NCI-H1694 treated with DMSO at 0.1 percent for 48 hours (cell line): ENCODE measurements at places on chromosomes 13 and 19.
A peak's percentile ranks its signal among the peaks of the same experiment; 100 is the strongest.

DNA sequence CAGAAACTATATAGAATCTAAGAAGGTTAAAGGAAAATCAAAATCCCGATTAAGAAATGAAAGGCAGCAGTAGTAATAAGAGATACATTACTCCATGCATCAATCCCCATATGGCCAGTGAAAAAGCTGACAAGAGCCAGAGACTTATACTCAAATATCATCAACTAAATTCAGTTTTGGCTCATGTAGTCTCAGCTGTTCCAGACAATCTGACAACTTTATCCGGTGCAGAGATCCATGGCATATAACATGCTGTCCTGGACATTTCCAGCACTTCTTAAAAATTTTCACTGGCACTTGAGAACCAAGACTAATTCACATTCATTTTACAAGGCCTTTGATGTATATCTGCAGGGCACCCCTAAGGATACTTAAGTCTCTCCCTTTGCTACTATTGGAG is 255.7 kb upstream of the KLHL1 start:
- DNase-seq: no peak

DNA sequence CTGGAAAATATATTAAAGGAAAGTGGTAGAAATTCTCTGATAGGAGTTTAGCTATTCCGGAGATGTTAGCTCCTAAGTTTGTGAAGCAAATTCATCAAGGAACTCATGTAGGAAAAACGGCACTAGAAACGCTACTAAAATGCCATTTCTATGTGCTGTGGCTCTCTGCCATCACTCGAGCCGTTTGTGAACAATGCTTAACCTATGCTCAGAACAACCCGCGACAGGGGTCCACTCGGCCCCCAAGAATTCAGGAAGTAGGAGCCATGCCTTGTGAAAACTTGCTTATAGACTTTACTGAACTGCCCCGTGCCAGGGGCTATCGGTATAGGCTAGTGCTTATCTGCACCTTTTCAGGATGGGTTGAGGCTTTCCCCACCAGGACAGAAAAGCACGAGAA is 14.2 kb upstream of the SLC15A1 start:
- DNase-seq: no peak

- DNase-seq: peak; percentile 73
Measured at GRCh38 chr13:109331898-109332297, 454.5 kb downstream of the IRS2 start.

- DNase-seq: no peak
Measured at GRCh38 chr13:29522044-29522685, 73.3 kb downstream of the SLC7A1 start.

- no peak for DNase-seq
Measured at GRCh38 chr13:20460761-20461160, 64.9 kb downstream of the CRYL1 start.

- DNase-seq: no peak
Measured at GRCh38 chr13:33377825-33378224, 92.3 kb upstream of the STARD13 start.

DNA sequence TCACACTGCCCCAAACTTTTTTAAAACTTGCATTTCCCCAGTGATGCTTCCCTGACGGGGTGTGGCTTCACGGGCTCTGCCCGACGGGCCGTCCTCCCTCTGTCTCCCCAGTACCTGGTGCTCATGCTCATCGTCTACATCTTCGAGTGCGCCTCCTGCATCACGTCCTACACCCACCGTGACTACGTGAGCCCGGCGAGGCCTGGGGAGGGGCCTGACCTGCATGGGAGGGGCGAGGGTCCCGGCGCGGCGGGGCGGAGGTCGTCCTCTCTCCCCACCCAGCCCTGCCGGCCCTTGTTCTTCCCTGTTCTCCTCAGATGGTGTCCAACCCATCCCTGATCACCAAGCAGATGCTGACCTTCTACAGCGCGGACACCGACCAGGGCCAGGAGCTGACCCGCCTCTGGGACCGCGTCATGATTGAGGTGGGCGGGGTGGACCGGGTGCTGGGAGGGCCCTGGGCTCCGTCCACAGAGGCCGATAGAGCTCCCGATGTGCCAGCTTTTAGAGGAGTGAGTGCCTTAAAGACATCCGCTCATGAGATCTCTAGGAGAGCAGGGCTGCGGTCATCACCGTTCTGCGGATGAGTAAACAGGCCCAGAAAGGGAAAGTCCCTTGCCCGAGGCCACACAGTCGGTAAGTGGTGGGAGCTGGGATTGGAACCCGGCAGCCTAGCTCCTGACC is 6.9 kb downstream of the UPK1A start:
- no peak for DNase-seq

- DNase-seq: no peak
Measured at GRCh38 chr19:11236324-11237301, 2.8 kb upstream of the ANGPTL8 start.

GRCh38 chr19:13985771-13986347 is 20.3 kb downstream of the RFX1 start:
- DNase-seq: no peak

GRCh38 chr19:54254195-54254906 is 2.7 kb downstream of the LILRB5 start:
- no peak for DNase-seq

DNA sequence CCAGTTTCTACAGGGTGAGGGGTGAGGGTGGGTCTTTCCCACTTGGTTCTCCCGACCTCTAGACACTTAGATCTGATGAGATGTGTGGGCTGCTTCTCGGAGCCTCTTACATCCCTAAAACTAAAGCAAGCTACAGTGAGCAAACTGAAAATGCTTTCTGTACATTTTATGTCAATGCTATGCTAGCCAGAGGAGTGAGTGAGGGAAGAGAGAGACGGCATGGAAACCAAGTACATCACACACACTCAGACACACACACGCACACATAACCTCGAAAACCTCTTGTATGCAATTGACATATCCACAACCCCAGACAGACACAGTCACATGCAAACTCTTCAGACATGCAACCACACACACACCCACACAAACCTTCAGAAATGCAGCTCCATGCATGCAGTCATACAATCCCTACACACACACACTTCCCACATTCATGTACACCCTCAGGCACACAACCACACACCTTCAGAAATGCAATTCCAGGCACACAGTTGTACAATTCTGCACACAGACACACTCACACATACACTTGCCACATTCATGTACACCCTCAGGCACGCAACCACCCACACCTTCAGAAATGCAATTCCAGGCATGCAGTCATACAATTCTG is 1.4 kb downstream of the SLC1A6 start:
- DNase-seq: no peak

- DNase-seq: no peak
Measured at GRCh38 chr13:22214184-22214583, 543.3 kb downstream of the FGF9 start.

GRCh38 chr13:25687471-25688225 is 315.9 kb downstream of the ATP8A2 start:
- DNase-seq: peak; percentile 15

GRCh38 chr19:17337675-17338432 is 501 bp downstream of the GTPBP3 start:
- DNase-seq: no peak

- DNase-seq: no peak
Measured at GRCh38 chr13:94739235-94739634, 26.9 kb upstream of the SOX21 start.

DNA sequence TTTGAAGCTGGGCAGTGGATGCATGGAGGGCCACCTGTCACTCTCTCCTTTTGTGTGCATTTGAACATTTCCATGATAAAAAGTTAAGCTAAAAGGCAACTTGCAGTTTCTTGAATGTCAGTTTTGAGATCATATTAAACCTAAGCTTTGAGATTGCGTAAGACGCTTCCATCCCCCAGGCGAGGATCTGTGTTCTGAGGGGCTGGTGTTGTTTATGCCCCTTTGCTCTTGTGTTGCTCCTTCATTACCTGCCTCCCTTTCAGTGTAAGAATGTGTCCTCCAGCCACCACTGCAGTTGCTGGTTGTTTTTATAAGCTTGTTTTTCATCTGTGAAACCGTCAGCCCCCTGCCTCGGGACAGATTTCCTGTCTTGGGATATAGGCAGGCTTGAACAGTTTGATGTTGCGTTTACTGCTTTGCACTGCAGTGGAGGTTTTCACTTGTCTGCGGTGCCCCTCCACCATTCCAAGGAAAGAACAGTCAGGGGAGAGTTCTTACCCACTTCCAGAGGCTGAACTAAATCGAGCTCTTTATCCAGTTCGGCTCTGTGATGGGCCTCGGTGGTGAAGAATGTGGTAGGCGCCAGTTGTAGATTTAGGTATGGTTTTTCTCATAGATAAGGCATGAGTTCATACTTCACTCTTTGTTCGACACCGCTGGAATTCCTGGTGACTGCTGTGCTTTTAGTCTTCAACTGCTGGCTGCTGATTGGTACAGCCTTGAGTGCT is 96.8 kb downstream of the ARHGEF7 start:
- DNase-seq: no peak

DNA sequence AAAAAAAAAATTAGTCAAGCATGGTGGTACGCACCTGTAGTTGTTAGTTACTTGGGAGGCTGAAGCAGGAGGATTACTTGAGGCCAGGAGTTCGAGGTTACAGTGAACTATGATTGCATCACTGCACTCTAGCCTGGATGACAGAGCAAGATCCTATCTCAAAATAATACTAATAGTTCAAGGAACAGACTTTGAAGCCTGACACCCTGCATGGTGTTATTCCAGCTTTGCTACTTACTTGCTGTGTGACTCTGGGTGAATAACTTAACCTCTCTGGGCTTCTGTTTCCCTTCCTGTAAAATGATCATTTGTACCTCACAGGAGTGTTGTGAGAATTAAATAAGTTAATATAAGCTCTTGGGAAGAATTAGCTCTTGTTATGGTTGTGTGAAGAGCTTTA is 3.5 kb upstream of the FOSB start:
- DNase-seq: no peak

- no peak for DNase-seq
Measured at GRCh38 chr19:46625731-46626130, 842 bp upstream of the PTGIR start.

DNA sequence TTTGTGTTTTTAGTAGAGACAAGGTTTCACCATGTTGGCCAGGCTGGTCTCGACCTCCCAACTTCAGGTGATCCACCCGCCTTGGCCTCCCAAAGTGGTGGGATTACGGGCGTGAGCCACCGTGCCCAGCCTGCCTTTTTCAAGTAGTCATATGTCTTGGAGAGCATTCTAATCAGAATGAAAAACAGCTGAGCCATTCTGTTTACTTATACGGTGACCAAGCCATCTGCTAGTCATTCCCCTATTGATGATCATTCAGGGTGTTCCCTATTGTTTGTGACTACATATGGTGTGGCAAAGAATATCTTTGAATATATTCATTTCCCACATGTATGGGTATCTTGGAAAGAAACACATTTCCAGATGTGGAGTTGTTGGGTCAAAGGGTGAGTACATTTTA is 17.2 kb downstream of the BLOC1S3 start:
- DNase-seq: peak; percentile 1

DNA sequence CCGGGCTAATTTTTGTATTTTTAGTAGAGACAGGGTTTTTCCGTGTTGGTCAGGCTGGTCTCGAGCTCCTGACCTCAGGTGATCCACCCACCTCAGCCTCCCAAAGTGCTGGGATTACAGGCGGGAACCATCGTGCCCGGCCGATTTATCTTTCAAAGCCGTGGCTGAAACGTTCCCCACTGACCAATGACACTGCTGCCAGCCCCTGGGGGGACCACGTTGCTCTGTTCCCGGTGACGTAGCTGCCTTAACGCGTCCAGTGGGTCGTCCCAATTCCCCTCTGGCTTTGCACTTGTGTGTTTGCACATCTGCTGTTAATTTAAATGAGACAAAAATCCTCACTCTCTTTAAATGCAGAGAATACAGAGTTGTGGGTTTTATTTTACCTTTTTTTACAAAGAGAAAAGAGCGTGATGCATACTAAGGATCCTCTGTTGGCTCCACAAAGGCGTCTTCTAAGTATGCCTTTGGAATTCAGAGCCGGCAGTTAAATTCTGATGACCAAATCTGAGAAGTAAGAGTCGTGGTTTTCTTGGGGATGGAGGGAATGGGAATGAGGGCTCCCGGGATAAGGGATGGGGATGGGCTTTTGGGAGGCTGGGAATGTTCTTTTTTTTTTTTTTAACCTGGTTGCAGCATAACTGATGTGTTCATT is 18.6 kb upstream of the LMTK3 start:
- no peak for DNase-seq

DNA sequence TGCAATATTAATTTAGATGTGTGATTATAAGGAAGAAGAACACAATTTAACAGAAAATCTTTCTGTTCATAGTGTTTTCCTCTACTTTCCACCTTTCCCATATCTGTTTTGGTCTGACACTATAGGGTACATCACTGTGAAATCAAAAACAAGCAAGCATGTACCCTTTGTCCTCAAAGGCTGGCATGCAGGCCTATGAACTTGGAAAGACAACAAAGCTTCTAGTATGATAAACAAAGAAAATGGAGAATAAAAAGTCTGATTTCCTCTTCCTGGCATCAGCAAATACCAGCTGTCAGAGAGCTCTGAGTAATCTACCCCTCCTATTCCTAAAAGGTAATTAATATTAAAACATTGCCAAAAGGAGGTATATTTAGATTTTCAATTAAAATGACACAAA is 5.6 kb upstream of the NEK3 start:
- DNase-seq: no peak

DNA sequence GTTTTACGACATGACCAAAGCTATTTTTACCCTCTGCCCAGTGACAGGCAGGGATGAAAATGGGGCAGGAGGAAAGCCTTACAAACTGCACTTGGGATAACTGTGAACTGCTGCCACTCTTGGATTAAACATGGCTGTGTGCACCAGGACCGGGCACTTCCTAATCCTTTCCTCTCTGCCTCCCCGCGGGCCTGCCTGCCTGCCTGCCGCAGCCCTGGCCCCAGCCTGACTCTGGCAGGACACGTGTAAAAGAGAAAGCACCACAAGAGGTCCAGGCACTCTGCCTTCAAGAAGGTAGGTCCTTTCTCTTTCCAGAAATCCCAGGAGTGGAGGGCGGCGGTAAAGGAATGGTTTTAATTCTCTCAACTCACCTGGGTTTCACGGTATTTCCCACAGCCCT is 4.8 kb downstream of the TSHZ3 start:
- no peak for DNase-seq
